Forelimb muscle (tissue), 1 donor: ENCODE measurements at places on chromosomes 3 and 15. TPM values are rescaled to one million over a fixed set of nuclear protein-coding genes. Genes with fewer than 3 reads are reported as not detected.

SMAD3 gene
- 26.3 TPM for polyA plus RNA-seq

BFSP2 gene
- not detected for polyA plus RNA-seq

DNA sequence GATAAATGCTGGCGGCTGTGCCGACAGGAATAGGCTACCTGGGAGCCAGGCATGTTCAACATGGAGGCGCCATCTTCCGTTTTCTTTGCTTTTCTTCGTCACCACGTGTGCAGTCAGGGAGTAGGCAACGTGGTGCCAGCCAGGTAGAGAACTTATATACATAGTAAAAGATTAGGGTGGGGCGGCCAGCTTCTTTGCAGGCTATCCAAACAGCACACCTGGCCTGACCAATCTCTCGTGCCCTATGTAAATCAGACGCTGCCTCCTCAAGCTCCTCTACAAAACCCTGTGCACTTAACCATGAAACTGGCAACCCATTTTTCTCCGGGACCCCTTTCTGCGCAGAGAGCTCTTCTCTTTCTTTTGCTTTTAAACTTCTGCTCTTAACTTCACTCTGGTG, 28.6 kb upstream of the OR5K4 start:
- DNase-seq, result no peak

GRCh38 chr15:72472992-72473610, 1.0 kb upstream of the ARIH1 start:
- DNase-seq, result peak; percentile 11

DNA sequence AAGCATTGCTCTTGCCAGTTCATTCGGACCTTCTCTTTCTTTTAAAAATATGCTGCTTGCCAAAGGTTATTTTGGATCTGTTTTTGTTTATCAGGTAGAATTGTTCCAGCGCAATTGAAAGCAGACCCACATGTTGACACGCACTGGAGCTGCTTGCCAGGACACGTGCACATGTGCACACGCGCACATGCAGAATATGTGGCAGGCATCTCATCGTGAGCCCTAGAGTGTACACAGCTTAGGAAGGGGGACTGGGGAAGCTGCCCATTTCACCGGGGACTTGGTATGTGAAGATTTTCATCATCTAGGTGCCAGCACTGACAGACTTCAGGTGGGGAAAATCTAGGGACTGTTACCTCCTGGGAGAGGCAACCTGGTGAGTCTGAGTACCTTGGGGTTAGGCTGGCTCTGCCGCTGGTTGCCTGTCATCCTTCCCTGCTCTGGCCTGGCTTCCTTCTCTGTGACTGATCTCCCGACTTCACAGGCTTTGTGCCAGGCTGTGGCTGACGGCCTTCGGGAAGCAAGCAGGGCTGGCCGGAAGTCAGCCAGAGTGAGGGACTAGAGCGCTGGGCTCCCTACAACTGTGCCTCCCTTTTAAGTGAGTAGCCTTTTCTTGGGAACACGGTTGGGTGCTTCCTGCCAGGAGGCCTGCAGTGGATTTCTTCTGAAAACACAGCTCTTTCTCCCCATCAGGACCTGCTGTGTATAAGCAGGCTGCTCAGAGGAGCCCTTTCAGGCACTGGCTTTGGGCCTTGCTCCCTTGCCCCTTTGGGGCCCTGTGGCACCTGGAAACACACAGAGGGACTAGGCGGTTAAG, 129.3 kb downstream of the EEFSEC start:
- DNase-seq, result no peak

SKOR1 gene
- 0.47 TPM for polyA plus RNA-seq

DNA sequence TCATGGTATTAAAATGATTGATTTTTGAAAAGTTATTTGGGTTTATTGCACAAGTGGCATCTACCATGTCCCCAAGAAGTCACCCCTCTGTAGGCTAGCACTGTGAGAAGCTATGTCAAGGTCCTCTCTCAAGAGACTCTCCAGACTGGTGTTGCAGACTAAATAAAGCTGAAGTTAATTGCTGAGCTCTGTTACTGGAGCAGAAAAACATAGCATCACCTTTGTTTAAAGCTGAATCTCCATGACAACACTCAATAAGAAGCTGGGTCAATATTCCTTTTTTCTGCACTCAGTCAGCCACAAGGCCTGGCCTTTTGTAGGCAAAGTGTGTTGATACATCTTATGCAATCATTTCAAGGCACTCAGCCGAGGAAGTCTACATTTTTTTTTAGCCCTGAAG, 806.6 kb upstream of the LMCD1 start:
- no peak for DNase-seq

DNA sequence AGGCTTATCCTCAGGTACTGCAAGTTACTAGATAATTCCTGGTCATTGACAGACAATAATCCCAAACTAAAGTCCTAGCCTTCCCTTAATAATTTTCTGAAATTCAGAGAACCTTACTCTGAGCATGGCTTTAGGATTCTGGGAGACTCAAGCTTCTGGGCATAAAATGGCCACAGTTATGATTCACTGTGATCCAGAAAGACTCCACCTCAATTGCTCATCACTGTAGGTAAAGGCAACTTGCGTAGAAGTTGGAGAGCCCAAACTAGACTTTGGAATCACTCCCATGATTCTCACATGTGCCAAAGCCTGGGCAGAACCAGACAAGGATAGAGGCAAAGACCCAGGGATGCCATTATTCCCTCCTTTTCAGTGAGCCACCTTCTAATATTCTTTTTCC, 195.3 kb downstream of the OSBPL10 start:
- no peak for DNase-seq

GRCh38 chr15:41530363-41530956, 13.6 kb downstream of the RPAP1 start:
- no peak for DNase-seq

DNA sequence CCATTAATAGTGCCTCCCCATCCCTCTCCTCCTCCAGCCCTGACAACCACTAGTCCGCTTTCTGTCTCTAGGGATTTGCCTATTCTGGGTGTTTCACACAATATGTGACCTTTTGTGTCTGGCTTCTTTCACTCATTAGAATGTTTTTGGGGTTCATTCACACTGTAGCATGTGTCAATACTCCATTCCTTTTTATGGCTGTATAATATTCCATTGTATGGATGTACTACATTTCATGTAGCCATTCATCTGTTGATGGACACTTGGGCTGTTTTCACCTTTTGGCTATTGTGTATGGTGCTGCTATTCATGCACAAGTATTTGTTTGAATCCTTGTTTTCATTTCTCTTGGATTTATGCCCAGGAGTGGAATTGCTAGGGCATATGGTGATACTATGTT, 16.5 kb downstream of the GRK7 start:
- no peak for DNase-seq

CLSTN2 gene
- 2.1 TPM for polyA plus RNA-seq

GRCh38 chr3:152236716-152237115, 32.0 kb upstream of the MBNL1 start:
- no peak for DNase-seq

NEK11 gene
- polyA plus RNA-seq, result 7.8 TPM

DNA sequence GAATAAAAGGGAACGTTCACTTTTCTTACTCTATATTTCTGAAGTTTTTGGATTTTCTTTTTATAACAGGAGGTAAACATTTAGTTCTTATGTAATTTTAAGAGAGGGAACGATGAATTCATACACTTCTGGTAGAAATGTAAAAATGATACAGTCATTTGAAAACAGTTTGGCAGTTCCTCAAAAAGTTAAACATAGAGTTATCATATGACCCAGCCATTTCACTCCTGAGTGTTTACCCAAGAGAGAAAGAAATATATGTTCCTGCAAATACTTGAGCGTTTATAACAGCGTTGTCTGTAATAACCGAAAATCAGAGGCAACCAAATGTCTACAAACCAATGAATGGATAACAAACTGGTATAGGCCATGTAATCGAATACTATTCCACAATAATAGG, 20.8 kb upstream of the CCR9 start:
- DNase-seq, result no peak
